Kasumi-1 (cell line): ENCODE measurements at places on chromosomes 5 and 9.

DNA sequence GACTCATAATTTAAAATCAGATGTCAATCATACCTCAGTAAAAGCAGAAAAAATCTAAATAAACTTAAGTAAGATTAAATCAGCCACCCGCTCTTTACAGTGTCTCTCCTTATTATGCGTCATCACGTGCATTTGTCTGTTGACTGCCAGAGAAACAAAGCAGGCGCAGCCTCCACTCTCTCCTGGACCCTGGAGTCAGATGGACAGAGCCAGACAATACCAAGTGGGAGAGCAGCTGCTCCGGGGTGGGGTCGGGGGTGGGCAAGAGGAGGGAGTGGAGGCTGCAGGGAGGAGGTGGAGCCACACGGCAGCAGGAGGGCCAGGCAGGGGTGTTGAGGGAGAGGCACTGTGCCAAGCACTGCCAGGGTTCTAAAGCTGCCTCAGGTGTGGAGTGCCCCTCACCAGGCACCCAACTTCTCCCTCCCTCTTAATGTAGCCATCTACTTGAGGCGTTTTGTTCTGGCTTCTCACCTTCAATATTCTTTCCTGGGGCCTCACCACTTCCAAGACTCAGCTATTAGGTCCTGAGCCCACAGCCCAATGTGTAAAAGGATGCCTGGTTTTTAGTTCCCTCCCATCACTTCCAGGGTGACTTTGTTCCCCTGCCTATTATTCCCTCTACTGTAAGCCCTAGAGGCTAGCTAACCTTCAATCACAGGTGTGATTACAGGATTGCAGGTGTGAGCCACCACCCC, 96.3 kb downstream of the GLDC start:
- no peak for DNase-seq

- DNase-seq, result no peak
These were observed 88.3 kb upstream of the PTCH1 start for GRCh38 chr9:95605101-95605500.

- DNase-seq, result no peak
These were observed 86.6 kb upstream of the SHISAL2B start for GRCh38 chr5:64603676-64604075.

DNA sequence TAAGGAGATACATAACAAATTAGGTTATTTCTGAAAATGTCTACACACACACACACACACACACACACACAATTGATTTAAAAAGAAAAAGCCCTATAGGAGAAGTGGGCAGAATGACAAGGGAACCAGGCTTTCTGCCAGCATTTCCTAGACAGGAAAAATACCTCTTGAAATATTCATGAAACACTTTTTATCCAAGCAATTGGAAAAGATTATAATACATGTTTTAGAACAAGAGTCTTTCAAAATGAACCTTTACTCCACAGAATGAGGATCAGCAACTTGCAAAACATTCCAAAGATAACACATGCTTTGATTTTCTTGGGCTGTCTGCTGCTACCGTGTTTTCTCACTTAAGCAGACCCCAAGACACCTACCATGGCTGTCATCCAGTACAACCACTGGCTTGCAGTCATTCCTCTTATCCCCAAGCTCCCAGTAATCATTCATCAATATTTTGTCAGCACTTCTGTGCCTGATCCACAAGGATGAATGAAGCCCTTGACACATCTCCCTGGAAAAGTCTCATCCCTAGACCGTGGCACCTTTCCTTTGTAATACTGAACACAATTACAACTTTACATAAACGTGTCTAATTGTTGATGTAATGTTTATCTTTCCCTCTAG, 717.1 kb upstream of the ZNF608 start:
- no peak for DNase-seq

DNA sequence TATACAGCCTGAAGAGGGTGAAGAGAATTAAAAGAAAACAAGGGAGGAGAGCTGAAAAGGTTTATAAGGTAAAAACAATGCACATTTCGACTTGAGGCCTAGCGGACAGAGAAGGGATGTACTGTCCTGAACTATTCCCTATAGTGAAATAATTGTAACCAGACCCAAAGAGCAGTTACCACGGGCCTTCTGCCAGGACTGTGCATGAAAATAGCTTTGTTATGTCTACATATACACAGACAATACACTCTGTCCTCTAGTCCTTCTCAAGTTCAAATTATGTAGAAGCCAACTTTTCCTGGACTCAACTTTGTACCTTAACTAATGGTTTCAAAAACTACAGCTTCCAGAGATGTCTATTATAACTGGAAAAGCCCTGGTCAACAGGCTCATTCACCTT, 223.7 kb downstream of the PCSK5 start:
- DNase-seq, result no peak
